ENCODE measurements at places on chromosomes 5 and 9.

DNA sequence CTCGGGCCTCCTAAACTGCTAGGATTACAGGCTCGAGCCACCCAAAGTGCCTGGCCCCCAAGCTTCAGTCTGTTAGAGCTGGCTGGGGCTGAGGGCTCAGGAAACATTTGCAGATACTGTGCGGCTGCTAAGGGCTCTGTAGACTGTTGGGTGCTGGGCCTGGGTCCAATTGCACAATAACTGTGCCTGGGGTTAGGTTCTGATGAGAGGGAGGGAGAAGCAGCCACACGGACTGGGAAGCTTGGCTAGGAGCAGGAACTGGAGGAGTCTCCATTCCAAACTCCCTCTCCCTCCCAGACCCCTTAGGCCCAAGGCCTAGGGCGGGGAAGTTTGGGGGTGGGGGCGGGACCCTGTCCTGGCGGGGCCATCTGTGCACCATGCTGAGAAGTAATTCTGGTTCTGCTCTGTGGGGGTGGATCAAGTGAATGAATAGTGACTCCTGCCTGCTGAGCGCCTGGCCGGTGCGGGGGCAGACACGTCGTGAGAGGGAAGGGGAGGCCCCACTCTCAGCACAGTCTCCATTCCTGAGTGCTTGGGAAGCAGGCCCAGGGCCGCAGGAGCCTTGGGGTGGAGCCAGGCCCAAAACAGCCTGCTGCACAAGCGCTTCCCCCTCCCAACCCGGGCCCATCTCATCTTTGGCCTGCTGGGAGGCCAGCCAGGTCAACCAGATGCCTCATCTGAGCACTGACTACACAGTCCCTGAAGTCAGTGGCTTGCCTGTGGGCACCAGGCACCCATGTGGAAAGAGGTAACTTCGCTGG is 1.5 kb downstream of the ASS1 start:
- no peak for DNase-seq

GRCh38 chr5:6818594-6819511 is 105.6 kb downstream of the TENT4A start:
- DNase-seq: no peak

- DNase-seq: no peak
Observed at GRCh38 chr9:127942216-127943010, 4.8 kb upstream of the DPM2 start.

DNA sequence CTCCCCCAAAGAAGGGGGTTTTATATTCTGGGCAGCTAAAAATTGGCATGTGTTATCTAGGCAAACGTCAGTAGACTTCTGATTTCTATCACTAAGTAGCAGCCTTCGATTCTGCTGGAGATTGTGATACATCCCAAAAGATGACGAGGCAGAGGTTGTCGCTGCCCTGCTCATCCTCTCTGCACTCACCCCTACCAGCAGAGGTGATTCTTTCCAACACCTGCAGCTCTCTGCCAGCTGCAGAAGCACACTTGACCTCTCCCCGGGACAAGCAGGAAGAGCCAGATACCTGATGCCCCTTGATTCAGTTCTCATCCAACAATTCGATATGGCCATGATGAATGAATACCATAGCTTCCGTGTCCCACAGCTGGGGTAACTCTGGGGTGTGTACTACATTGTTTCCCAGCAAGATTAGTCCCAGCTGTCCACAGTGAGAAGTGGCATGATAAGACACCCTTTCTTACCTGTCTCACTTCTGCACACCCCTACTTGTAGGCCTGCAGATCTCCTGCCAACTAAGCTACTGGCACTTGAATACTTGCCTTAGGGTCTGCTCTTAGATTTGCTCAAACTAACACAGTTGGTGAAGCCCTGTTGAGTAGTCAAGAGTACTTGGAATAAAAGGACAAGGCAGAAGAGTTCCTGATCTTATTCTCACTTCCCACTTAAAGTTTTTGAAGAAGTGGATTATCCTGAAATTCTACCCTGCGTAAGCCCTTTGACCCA is 37.6 kb upstream of the SMAD5 start:
- no peak for DNase-seq

DNA sequence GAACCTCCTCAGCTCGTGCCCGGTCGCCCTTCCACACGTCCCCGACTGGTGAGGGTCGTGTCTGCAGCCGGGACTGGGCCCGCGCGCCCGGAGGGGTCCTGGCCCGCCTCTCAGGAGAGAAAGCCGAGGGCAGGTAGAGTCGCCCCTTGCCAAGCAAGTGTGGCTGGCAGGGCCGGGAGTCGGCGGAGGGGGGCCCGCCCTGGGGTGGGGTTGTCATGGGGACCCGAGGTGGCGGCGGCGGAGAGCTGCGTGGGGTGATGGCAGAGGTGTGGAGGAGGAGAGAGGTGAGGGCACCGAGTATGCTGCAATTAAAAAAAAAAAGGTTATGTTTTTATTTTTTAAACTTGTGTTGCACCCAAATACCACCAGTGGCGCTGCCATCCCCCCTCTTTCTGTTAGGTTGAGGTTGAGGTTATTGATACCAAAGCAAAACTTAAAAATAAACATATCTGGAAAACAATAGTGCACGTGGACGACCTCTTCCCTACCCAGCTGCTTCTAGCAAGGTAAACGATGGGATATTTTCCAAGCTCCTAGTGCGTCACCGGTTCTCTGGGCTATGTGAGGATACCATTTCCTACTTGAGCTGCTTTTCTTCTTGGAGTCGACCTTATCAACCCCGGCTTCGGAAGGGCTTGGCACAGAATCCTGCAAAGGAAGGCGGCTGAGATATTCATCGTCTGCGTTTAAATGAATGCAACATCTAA is 660 bp downstream of the SCAMP1 start:
- peak; percentile 83 for DNase-seq

- DNase-seq: no peak
Observed at GRCh38 chr9:119078015-119078414, 291.2 kb downstream of the BRINP1 start.

GRCh38 chr5:153489611-153490010 is 859 bp upstream of the GRIA1 start:
- no peak for DNase-seq

DNA sequence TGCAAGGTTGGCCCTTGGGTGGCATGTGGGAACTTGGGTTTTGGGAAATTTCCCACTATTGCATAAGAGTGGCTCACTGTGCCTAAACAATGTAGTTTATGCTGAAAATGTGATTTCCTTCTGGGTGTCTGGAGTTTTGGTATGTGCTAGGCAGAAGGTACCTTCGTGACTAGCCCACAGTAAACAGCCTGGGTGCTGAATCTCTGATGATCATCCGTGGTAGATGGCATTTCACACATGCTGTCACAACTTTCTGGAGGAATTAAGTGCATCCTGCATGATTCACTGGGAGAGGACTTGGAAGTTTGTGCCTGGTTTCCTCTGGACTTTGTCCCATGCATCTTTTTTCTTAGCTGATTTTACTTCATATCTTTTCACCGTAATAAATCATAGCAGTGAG is 64.5 kb downstream of the LNPEP start:
- no peak for DNase-seq

DNA sequence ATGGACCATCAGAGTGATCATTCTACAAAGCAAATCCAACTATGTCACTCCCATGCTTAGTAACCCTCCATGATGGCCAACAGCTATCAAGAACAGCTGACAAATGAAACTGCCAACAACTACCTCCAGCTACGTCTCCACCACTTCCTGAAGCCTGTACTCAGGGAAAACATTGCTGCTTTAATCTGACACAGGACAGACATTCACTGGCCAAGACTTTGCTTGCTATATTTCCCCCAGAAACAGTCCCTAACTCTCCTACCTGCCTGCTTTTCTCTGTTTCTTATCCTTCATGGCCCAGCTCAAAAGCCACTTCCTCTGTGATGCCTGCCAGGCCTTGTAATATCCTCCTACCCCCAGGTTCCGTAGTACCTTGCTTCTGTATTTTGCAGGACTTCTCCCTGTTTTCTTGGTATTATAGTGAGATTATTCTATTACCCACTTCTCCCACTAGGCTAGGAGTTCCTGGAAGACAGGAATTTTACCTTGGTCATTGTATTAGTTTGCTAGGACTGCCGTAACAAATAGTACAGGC is 14.7 kb upstream of the RAB14 start:
- DNase-seq: no peak

- no peak for DNase-seq
Observed at GRCh38 chr9:121855476-121855875, 204.0 kb downstream of the DAB2IP start.

DNA sequence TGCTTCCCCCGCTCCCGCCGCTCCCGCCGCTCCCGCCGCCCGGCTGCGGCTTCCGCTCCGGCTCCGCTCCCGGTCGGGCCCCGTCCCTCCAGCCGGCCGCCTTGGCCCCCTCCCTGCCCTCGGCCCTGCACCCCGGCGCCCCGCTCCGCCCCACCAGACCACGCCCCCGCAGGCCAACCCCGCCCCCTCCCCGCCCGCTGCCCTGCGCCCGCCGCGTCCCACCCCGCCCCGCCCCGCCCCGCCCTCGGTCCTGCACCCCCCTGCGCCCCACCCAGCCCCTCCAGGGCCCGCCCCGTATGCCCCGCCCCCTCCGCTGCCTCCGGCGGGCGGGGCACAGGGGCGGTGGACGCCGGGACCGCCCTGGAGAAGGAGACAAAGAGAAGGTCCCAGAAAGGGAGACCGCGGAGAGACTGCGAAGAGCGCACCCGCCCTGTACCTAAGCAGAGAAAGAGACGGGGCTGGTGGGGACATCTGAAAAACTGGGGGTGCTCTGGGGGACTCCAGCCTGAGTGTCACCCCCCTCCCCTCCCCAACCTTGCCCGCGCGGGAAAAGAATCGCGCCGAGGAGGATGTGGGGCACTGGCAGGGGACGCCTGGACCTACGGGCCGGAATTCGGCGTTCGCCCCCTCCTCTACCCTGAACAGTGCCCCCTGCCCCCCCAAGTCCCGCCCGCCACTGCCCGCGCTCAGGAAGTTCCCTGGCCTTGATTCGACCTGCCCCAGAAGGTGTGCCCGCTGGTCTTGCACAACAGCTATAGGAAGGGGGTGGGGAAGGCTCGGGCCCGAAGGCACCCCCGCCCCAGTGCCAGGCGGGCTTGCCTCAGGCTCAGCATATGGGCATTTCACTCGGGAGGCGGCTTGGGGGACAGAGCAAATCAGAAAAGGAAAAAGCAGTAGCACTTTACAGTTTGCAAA is 42.8 kb upstream of the STXBP1 start:
- peak; percentile 66 for DNase-seq

DNA sequence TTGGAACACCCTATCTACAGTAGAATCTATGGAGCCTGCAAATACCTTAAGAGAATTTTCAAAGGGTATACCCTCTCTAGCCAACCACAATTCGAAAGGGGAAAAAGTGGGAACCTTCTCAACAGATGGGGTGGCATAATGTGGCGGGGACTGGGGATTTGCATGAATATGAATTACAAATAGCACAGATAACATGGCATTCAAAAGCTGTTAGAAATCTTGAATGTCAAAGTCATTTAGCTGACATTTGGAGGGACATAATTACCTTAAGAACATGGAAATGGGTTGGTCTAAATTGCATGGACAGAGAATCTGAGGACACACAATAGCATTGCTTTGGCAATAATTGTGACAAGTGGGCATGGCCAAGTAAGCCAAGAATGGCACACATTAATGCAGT is 23.2 kb upstream of the TYRP1 start:
- DNase-seq: no peak

GRCh38 chr5:106854922-106855321 is 815.8 kb downstream of the EFNA5 start:
- no peak for DNase-seq

DNA sequence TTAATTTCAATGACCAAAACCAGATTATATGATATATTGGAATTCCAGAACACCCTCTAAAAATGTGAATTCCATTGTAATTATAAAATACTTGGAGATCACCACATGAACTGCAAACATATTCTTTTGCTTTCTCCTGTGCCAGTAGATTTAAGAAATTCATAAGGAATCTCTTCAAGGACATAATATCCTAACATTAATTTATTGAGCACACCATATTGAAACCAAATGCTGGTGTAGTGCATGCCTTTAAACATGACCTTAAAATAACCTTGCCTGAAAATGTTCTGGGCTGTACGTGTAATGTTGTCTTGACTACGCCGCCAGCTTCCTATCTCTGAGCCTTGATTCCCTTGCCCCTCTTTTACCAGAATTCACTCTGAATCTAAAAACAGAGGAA is 205.0 kb upstream of the ACTBL2 start:
- no peak for DNase-seq

DNA sequence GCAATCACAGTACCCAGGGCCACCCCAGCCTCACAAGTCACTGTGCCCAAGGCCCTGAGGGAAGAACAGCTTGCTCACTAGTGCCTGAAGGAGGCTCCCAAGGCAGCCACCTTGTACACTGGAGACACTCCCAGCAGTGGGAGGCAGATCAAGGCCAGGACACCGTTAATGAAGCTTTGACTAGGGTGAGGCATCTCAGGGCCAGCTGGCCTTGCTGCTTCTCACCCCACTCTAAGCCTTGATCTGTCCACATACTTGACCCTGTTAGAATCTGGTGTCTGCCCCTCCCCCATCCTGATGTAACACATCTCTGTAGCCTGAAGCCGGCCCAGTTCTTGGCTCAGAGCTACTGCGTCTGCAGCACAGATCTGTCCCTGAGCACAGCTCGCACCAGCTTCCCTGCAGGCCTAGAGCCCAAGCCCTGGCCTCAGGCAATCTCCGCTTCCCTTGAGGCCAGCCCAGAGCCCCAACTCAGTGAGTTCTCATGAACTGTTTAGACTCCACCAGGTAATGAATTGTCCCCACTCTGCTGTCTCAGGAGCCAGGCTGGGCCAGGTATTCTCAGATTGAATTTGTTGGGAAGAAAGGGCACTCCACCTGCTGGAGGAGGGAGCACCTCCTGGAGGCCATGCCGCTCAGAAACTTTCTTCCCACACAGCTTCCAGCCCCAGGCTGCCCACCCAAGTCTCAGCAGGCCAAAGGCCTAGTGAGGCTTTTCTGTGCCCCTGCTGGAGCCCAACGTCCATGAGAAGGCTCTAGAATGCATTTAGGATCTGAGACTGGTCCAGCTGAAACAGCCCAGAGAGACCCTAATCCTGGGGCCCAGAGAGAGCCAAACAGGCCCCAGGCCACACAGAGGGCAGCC is 13.4 kb upstream of the JADE2 start:
- no peak for DNase-seq

DNA sequence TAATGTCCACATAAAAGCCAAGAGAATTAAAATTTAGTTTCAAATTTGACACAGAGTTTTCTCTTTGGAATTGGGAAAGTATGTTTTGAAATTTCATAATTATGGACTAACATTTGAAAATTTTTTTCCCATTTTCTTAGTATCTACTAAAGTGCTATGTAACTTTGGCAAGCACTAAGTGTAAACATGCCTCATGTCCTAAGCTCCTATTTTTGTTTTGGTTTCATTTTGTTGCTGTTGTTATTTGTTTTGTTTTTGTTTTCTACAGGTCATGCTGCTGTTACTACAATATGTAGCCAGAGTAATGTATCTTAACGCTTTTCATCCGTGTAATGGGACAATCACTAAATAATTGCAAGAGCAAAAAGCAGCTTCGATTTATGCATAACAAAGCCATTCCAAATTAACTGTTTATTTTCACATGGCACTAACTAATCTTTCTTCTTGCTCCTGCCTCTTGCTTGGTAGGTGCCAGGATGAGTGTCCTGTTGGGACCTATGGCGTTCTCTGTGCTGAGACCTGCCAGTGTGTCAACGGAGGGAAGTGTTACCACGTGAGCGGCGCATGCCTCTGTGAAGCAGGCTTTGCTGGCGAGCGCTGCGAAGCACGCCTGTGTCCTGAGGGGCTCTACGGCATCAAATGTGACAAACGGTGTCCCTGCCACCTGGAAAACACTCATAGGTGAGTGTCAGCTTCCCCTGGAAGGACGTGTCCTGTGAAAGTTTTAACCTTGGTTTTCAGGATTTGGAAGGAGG is 107.3 kb upstream of the PRRC1 start:
- no peak for DNase-seq

- DNase-seq: no peak
Observed at GRCh38 chr5:29654954-29655353, 1538.5 kb upstream of the CDH6 start.

Data from activated gamma-delta T cell (primary cell).